ENCODE measurements at places on chromosomes 5 and 9.

- no peak for DNase-seq
These were observed 62.7 kb downstream of the ABLIM3 start for GRCh38 chr5:149203921-149204441.

GRCh38 chr5:123154886-123155445, 65.9 kb downstream of the PRDM6 start:
- no peak for DNase-seq

DNA sequence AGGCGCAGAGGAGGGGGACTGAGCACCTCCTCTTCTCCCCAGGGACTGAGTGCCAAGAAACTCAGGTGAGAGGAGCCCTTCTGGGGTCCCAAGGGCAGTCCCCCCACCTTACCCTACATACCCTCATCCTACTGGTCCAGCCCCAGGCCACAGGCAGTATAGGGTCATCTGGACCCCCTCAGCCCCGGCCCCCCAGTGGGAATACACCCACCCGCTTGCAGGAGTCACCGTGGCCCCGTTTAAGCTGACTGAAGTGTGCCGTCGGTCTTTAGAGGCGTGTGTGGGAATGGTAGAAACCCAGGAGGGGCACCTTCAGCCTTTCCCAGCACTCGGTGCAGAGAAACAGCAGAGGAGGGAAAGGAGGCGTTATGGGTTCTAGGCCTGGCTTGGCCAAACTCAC, 30.8 kb downstream of the COL15A1 start:
- DNase-seq: no peak

DNA sequence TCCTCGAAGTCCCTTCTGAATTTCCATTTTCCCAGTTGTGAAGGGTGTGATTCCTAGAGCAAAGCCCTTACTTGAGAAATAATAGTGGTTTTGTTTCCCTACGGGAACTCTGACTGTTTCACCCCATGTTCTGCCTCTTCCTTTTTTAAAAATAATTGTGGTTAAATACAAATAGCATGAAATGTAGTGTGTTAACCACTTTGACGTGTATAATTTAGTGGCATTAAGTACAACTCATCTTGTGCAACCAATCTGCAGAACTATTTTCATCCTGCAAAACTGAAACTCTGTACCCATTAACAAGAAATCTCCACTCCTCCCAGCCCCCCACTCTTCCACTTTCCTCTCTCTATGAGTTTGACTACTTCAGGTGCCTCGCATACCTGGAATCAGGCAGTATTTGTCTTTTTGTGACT, 35.6 kb upstream of the HAND1 start:
- no peak for DNase-seq

GRCh38 chr9:94799578-94800264, 73.2 kb downstream of the AOPEP start:
- DNase-seq: no peak

DNA sequence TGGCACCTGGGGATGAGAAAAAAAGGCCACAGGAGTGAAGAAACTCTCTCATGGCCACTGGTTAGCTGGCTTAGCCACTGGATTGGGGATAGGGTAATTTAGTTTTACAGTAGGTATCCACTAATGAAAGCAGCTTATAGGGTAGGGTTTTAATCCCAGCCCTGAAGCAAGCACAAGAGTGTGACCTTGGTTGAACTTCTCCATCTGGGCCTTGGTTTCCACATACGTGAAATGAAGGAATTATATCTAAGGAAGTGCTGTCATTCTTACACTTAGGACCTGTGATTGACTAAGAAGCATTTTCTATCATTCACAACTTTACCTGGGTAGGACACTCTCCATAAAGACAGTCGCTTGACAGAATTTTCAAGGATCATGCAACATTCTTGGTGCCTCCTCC, 49.6 kb downstream of the FAT2 start:
- DNase-seq: no peak

GRCh38 chr9:110744715-110745384, 76.3 kb downstream of the MUSK start:
- DNase-seq: no peak

DNA sequence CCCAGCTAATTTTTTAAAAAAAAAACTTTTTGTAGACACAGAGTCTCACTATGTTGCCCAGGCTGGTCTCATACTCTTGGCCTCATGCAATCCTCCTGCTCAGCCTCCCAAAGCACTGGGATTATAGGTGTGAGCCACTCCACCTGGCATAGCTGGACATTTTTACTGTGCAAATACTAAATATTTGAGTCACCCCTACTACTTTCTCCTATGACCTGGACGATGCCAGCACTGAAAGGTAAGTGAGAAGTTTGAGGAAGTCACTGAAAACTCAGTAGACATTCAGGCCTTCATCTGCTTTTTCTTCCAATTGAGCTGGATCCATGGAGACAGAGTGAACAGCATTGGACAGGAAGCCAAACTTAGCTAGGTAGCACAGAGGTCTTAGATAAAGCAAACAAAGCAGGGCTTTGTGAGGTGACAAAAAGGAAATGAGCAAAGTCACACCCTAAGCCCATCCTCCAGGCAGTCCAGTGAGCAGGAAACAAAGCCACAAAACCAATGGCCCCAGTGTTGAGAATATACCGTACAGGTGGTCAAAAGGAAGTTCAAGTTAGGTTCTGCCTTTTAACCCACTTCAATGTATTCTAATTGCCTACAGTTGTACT, 192.6 kb upstream of the RASA1 start:
- DNase-seq: peak; percentile 29

GRCh38 chr5:168085261-168086031, 206.0 kb upstream of the WWC1 start:
- no peak for DNase-seq

DNA sequence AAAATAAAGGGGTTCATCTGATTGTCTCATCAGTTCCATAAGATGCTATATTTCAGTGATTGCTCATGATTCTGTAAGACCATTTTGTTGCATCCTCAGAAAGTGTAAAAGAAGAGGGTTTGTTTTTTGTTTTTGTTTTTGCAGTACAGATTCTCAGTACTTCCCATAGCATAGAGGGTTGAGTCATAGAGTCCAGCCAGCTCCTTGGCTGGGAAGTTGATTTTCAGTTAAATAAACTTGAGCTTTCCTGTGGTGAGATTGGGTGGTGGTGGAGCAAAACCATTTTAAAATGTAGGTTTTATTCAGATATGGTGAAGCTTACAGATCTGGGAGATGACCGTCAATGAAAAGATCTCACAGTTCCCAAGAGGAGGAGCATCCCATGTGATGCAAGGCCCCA, 48.2 kb downstream of the DAPK1 start:
- no peak for DNase-seq

GRCh38 chr5:119410448-119411159, 41.7 kb upstream of the HSD17B4 start:
- no peak for DNase-seq

DNA sequence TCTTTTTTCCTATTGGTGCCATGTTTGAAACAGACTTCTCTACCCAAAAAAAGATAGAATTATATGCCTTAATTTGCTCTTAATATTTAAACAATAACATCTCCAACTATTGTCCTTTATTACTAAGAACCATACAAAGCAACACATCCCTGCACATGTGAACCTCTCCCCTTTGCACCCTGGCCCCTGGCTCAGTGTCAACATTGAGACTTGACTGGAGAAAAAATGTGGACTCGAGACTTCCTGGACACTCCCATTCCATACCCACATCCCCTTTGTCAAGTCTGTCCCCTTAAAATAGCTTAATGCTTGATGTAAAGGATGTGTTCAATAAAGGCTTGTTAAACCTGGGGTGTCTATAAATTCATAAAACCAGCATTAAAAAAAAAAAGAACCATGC, 53.2 kb downstream of the TTC39B start:
- no peak for DNase-seq

GRCh38 chr5:10195301-10195700, 54.4 kb downstream of the ATPSCKMT start:
- no peak for DNase-seq

DNA sequence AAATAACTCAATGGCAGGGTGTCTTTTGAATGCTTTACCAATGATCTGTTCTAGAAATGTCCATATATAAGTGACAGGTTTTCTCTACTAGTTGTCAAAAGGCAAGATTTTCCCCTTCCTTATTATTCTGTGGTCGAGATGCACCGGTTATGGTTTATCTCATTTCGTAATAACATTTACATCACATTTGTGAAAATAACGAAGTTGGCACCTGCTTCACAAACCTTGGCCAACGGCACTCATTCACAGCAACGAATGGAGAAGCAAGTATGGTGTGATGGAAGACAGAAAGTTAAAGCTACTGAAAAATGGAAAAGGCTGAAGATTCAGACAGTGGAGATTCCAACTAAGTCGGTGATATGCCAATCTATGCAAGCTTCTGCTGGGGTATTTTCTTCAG, 235.8 kb downstream of the KCTD16 start:
- no peak for DNase-seq

GRCh38 chr9:137454145-137454596, 5.0 kb downstream of the NSMF start:
- peak; percentile 45 for DNase-seq

Data from CD4-positive, alpha-beta memory T cell (primary cell).